ENCODE measurements at places on chromosomes 6 and 20.

- DNase-seq: no peak
Measured at GRCh38 chr6:43736211-43736786, 33.7 kb upstream of the VEGFA start.

- no peak for DNase-seq
Measured at GRCh38 chr6:169162249-169162648, 91.4 kb downstream of the THBS2 start.

DNA sequence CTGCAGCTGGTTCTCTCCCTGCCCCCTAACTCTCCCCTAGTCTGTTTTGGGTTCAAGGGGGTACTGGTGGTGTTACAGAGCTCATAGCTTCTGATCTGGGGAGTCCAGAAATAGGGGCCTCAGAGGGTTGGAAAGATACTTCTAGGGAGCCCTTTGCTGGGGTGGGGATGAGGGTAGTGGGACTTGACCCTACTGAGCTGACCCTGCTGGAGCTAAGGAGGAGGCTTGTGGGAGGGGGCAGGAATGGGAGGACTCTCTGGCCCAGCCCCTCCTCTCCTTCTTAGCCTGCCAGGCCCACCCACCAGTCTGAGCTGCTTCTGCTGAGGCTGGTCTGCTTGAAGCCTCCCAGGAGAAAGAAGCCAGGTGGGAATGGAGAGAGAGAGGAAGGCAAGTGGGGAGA is at the start of gene EGFL8:
TSS of gene EGFL8 (plus strand) at position 301 of the 400 bp plus-strand sequence. CDS start 1,571 bp downstream, outside the sequence.
- DNase-seq: no peak

- DNase-seq: no peak
Measured at GRCh38 chr6:33217681-33218080, 9.4 kb downstream of the RING1 start.

- DNase-seq: no peak
Measured at GRCh38 chr20:23161968-23162696, 76.0 kb upstream of the CD93 start.

DNA sequence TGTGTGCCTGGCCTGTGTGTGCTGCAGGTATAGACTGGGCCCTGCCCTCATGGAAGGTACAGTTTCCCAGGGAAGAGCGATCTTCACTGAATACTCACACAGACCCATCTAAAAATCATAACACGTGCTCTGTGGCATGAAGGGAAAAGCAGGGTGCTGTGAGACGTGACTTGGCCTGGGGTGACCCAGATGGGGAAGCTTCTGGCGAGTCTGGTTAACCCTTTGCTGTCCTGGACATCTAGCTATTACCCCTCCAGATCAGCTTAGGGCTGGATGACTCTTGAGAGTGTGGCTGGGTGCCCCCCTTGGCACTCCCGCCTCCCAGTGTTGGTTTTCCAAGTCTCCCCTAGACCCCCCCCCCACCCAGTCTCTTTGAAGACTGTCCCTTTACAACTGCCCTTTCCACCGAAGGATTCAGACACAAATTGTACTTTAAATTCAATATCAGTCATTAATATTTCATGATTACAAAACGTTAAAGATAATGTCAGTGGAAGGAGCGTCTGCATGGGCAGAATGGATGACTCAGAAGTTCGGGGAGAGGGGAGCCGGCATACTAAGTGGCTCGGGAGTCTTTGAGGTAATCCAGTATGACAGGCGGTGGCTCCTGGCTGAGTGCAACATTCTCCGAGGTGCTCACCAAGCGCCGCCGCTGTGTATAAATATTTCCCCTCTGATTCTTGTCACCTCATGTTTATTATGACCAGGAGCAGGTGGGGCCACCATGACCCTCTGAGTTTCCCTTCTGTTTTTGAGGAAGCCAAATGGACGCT is 77.3 kb downstream of the CD40 start:
- DNase-seq: no peak

DNA sequence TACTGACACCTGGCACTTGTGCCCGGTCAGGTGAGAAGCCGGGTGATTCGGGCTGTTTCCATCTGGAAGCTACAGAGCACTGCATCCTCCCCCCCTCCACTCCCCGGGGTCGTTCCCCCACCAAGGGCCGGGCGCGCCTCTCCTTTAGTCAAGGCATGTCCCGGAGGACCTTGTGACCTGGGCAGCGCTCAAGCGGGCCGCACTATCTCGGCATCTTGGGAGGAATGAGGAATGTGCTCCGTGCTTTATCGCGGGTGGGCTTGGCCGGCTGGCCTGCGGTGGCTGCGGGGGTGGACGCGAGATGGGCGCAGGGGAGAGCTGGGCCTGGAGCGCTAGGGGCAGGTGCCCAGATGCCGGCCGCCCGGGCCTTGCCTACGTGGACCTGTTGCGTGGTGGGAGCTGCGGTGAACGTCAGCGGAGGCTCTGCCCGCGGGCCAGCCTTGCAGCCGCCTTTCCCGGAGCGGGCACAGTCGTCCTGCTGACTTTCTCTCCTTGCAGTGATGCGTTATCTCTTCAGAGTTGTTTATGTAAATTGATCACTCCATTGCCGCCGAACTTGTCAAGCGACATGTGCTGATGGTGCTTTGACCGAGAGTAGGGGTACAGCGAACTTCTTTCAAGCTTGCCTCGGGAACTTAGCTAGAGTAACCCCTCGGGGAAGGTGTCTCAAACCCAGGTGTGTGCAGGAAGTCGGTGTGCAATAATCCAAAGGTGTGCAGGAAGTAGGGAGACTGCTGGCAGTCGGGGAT is 1.1 kb downstream of the LRRC1 start:
- no peak for DNase-seq

DNA sequence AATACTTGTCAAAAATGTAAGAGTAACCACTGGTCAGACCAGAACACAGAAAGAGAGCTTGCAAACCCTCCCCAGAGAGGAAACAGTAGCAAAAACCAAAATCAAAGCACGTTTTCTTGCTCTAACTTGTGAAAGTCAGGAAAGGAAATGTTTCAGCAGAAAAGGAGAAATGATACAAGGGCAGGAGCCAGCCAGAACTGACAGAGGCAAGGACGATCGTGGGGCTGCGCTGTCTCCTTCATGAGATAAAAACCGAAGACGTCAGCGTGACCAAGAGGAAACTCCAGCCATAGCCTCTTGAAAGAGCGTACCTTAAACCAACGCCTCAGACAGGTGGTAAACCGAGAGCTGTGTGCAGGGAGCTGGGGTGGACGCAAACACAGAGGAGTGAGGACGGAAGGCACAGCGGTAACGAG is 27.5 kb downstream of the LAMA5 start:
- no peak for DNase-seq

GRCh38 chr20:9506280-9506821 is 8.0 kb upstream of the LAMP5 start:
- DNase-seq: no peak

- no peak for DNase-seq
Measured at GRCh38 chr6:152220786-152221185, 413.3 kb downstream of the ESR1 start.

- no peak for DNase-seq
Measured at GRCh38 chr6:147621961-147622360, 113.5 kb downstream of the SAMD5 start.

GRCh38 chr6:108742041-108742440 is 106.2 kb upstream of the ARMC2 start:
- no peak for DNase-seq

DNA sequence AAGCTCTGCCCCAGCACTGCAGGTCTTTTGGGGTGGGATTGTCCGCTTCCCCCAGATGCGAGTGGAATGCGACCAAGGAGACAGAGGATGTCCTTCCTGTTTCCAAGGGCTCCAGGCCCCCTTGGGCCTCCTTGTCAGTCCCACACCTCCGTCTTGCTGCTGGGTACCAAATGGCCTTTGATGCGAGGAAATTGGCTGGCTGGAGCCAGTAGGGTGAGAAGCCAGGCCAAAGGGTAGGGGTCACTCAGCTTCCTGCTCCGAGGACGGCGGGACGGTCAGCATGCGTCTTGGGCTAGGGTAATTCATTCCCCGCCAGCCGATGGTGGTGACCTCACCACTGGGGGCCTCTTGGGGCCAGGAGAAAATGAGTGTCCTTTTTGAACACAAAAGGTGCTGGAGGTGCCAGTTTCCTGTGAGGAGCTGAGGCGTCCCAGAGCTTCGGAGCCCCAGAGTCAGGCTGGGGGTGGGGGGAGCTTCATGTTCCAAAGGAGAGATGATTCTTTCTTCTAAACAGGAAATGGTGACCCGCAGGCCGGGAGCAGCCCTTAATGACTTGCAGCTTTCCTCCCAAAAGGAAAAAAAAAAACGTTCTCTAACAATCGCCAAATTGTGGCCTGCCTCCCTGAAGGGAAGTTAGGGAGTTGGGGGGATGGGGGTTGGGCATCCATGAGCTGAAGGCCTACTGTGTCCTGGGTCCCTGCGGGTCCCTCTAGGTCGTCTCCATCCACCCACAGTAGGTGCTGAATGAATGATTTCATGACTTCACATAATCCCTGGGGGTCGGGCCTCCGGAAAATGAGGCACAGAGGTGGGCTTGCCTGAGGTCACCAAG is 6.7 kb downstream of the SNAI1 start:
- no peak for DNase-seq

- DNase-seq: no peak
Measured at GRCh38 chr6:81894306-81894705, 141.8 kb upstream of the TENT5A start.

Measured in Jurkat, Clone E6-1 (cell line).